Spleen (tissue), 13 donors: ENCODE measurements at places on chromosomes 1 and 21. TPM values are rescaled to one million over a fixed set of nuclear protein-coding genes. Genes with fewer than 3 reads are reported as not detected.

The TFB2M gene
- total RNA-seq: 9.3 TPM

The CTSS gene
- 685 TPM for total RNA-seq

DNA sequence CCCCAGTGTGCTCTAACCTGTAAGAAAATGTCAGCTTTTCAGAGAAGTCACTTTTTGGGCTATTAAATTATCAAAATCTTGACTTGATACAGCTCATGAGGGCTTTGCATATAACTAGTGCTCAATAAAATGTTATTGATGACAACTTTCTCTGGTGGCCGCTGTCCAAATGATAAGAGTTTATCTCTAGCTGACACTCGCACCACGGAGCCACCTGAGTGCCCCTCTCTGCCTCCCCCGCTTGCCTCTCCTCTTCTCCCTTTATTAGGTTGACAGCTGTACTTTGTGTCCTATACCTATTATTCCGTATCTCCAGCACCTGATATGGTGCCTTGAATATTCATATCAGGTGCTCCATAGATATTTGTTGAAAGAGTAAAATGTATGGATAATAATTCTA is 82.8 kb downstream of the PHTF1 start:
- peaks cover 9% of the 10 kb centered on the region for H3K4me1 ChIP-seq
- H3K36me3 ChIP-seq: peaks cover 8% of the 10 kb centered on the region
- no peak for DNase-seq

DNA sequence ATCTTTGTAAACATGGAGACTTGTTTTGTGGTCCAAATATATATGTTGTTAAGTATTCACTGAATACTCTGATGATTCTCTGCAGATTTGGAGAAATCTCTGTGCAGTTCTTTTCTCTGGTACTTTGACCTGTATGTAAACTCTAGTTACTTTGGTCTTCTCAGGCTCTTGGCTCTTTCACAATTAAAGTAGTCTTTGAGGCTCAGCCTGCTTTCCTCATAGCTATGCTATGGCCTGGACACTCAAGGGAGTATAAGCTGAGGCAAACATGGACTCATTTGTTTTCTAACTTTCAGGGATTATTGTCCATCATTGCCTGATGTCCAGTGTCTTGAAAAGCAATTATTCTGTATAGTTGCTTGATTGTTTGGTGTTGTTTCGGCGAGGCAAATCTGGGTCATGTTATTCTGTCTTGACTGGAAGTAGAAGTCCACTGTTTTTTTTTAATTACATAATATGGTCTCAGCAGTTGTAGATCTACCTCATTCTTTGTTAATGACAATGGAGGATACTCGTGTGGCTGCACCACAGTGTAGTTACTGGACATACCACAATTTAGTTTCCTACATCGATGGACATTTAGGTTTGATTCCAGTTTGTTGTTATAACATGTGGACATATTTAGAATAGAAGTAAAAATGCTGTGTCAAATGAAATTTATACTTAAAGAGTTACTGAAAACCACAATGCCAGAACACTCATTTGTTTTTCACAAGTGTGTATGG is 9.2 kb downstream of the PTBP2 start:
- peaks cover 68% of the 10 kb centered on the region for H3K36me3 ChIP-seq
- no peak for DNase-seq
- no peaks in the 10 kb centered on the region for H3K27me3 ChIP-seq

DNA sequence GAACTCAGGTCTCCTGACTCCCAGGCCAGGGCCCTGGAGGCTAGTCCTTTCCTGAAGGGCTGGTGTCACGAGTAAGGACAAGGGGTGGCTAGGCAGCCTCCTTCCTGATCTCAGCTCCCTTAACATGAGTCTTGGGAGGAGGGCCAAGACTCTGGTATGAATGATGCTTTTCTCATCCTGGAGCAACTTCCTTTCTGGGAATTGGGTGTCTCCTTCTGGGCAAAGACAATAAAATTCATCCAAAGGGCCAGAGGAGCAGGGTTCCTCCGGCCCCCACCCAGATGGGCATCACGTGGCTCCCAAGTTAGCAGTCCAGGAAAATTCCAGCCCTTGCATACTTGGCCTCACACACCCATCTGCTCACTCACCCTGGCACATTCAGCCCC is at the start of gene FAM167B:
Gene FAM167B, plus strand, starts transcription at position 335 of the 386 bp plus-strand sequence. CDS start 200 bp downstream, outside the sequence.
- H3K4me1 ChIP-seq: peaks cover 34% of the 10 kb centered on the region
- DNase-seq: no peak
- no peaks in the 10 kb centered on the region for H3K36me3 ChIP-seq
- H3K4me3 ChIP-seq: peak within 1 kb of the TSS; percentile 29
- peak within 1 kb of the TSS; percentile 85 for H3K27ac ChIP-seq

GRCh38 chr1:77313491-77313890 is 31.7 kb downstream of the AK5 start:
- no peaks in the 10 kb centered on the region for H3K27me3 ChIP-seq
- no peaks in the 10 kb centered on the region for H3K36me3 ChIP-seq
- no peak for DNase-seq

- H3K4me3 ChIP-seq: no peak overlapping the region
- no peaks in the 10 kb centered on the region for H3K36me3 ChIP-seq
- no peak overlapping the region for H3K27ac ChIP-seq
- no peaks in the 10 kb centered on the region for H3K4me1 ChIP-seq
- no peaks in the 10 kb centered on the region for H3K27me3 ChIP-seq
Observed at GRCh38 chr1:44094047-44094446, 24.6 kb upstream of the KLF17 start.

GRCh38 chr1:47323599-47324031 is 9.7 kb upstream of the STIL start:
- H3K27me3 ChIP-seq: no peaks in the 10 kb centered on the region
- H3K27ac ChIP-seq: no peak overlapping the region
- H3K4me3 ChIP-seq: no peak overlapping the region
- no peaks in the 10 kb centered on the region for H3K36me3 ChIP-seq
- no peaks in the 10 kb centered on the region for H3K4me1 ChIP-seq
